ENCODE measurements at places on chromosomes 3 and 15. TPM values are rescaled to one million over a fixed set of nuclear protein-coding genes. Genes with fewer than 3 reads are reported as not detected.
A peak's percentile ranks its signal among the peaks of the same experiment; 100 is the strongest.

ZIC1 gene
- 25.5 TPM for total RNA-seq

ARHGEF26 gene
- 0.65 TPM for total RNA-seq

CDHR4 gene
- not detected for total RNA-seq

KNG1 gene
- not detected for total RNA-seq

STRA6 gene
- not detected for total RNA-seq

THBS1 gene
- total RNA-seq, result 7,697 TPM

OIP5 gene
- total RNA-seq, result 7.3 TPM

FRMD5 gene
- total RNA-seq, result 0.63 TPM

DNA sequence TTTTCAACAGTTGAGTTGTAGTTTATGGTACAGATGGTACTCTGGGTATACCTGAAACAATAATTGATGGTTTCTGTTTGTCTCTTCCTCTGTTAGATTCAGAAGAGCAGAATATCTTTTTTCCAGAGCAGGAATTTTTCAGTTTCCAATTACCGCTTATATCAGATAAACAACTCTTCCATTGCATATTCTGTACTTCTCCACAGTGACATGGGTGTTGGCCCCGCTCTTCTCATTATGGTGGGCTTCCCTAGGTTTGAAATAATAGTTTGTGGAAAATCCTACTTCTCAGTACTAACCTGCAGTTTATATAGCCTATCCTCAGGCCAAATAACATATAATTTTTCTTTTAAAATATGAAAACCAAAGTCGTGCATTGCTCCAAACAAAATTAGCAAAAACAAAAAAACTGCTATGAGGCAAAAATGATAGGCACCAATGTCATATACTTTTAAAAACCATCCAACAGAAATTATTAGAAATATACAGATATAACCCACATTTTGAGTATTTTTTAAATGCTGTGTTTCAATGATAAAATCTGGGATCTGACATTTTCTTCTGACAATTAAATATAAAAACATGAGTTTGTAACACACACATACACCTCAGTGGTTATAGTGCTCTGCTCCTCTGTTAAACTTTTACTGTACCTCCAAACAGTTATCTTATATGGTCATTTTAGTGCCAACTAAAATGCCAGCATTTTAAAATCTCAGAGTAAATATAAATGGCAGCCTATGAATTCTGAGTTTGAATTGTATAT is 56.8 kb downstream of the CMSS1 start:
- H3K27ac ChIP-seq, result peak overlapping the region; percentile 91
- H3K36me3 ChIP-seq, result peaks cover 23% of the 10 kb centered on the region
- H3K4me1 ChIP-seq, result peaks cover 61% of the 10 kb centered on the region

DNA sequence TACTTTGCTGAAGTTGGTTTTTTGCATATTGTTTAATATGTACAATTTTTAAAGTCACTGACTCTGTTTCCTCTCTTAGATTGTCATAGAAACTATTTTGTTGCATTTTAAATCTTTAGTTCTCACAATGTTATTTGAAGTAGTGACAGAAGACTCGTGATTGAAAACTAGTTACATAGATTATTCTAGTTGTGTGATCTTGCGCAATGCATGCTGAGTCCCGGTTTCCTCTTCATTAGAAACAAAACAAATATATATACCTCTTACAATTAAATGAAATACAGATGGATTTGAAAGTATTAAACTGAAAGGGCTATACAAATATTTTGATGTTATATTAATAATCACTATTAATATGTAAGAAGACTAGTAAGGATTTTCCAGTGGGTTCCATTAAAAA is 333.0 kb downstream of the LPP start:
- peaks cover 14% of the 10 kb centered on the region for H3K36me3 ChIP-seq
- H3K4me3 ChIP-seq, result no peak overlapping the region
- DNase-seq, result peak; percentile 11

DNA sequence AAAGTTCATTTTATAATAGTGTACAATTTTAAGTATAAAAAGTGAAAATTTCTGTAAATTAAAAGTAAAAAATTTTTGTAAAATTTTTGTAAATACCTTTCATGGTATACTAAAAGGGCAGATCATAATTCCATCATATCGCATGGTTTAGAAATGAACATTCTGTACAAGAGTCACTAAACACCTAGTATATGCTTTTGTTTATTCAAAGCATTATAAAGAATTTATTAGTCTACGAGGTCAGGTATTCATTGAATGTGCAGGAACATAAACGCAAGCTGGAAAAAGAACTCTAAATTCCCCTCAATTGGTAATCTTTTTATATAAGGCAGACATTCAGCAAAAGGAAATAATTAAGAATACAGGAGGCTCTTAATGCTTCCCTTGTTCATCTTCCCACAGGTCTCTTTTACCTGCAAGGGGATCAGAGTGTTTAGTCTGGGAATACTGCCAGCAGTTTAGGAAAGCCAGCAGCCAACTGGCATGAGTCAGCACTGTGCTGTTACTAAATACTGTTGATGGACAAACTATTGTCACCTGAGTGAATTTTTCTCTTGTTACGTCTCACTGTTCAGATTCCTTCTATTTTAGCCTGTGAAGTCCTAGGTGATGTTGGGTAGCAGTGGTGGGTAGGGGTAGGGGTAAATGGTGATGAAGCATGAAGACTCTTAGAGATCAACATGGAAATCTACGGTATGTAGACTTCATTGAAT is 70.1 kb downstream of the UQCC5 start:
- H3K36me3 ChIP-seq, result peaks cover 50% of the 10 kb centered on the region
- peak; percentile 48 for DNase-seq
- H3K4me3 ChIP-seq, result no peak overlapping the region
- peaks cover 4% of the 10 kb centered on the region for H3K4me1 ChIP-seq

DNA sequence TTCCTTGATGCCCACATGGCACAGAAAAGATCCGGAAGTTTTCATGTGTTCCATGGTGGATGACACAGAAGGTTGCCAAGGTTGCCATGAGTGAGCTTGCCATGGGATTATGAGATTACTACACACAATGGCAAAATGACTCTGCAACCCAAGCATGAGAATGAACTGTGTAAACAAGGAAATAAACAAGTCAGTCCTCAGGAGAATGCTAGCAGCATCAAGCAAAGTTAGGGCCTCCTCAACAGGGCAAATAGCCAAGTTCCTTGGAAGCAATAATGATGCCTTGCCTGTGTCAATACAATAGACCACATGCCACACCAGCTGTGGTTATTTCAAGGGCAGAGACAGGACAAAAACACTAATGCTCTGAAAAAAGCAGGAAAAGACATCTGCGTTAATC is 41.8 kb downstream of the AQR start:
- no peak overlapping the region for H3K27ac ChIP-seq
- no peaks in the 10 kb centered on the region for H3K4me1 ChIP-seq
- H3K4me3 ChIP-seq, result no peak overlapping the region
- no peaks in the 10 kb centered on the region for H3K27me3 ChIP-seq

DNA sequence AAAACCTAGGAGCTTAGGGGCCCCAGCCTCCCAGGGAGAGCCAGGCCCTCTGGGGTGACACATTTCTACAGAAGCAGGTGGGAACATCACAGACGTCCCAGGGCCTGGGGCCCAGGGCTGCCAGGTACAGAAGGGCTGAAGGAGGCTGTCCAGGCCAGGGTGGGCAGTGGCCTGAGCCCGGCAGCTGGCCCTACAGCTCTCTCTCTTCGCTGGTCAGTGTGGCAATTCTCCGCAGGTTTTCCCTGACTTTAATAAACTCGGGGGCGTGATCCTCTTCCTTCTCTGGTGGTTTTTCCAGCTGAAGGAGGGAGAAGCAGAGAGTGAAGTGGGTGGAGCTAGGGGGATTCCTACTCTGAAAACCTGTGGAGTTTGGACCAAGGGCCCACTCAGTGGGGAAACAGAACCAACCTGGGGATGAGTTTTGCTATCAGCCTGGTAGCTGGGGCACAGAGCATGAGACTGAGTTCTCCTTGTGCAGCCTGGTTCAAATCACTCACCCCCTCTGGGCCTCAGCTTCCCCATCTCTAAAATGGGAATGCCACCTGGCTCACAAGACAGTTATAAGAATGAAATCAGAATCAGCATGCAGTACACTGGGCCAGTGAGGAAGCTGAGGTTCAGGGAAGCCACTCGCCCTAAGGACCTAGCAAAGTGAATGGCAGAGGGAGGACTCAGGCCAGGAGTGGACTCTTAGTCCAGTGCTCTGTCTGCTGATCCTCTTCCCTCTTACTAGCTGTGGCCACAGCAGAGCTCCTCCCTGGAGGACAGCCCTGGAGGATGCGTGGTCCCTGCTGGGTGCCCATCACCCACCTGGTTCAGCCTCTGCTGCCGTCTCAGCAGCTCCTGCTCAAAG is 10.6 kb downstream of the FAM107A start:
- no peak for DNase-seq
- H3K4me1 ChIP-seq, result peaks cover 27% of the 10 kb centered on the region
- H3K4me3 ChIP-seq, result no peak overlapping the region
- H3K27me3 ChIP-seq, result no peaks in the 10 kb centered on the region
- no peak overlapping the region for H3K27ac ChIP-seq

- no peaks in the 10 kb centered on the region for H3K27me3 ChIP-seq
- H3K4me1 ChIP-seq, result no peaks in the 10 kb centered on the region
- no peak overlapping the region for H3K4me3 ChIP-seq
- no peaks in the 10 kb centered on the region for H3K36me3 ChIP-seq
These were observed 226.0 kb downstream of the ZMAT3 start for GRCh38 chr3:178845420-178846118.

GRCh38 chr3:180615954-180616353 is 14.0 kb downstream of the TTC14 start:
- no peak overlapping the region for H3K4me3 ChIP-seq
- no peaks in the 10 kb centered on the region for H3K4me1 ChIP-seq
- no peak overlapping the region for H3K27ac ChIP-seq
- no peaks in the 10 kb centered on the region for H3K27me3 ChIP-seq
- no peak for DNase-seq

DNA sequence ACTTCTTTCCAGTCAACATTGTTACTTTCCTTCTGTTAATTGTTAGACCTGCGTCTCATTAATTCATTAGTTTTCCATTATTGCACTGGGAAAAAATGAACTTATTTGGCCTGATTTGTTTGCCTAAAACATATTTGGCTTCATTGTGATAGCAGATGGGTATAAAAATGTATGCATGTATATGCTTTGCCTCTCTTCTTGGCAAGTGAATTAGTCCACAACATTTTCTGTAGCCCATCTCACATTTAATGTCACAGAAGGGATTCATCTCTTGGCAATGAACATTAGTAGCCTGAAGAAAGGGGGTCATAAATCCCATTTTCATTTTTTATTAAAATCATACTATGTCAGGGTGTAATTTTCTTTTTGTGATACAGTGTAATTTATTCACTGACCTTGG is 125.2 kb downstream of the TUSC7 start:
- H3K36me3 ChIP-seq, result no peaks in the 10 kb centered on the region
- H3K4me3 ChIP-seq, result no peak overlapping the region
- H3K27me3 ChIP-seq, result no peaks in the 10 kb centered on the region
- DNase-seq, result no peak
- H3K4me1 ChIP-seq, result 0 out of 2 replicates have a peak, but pooled peaks cover 12% of the 10 kb centered on the region

DNA sequence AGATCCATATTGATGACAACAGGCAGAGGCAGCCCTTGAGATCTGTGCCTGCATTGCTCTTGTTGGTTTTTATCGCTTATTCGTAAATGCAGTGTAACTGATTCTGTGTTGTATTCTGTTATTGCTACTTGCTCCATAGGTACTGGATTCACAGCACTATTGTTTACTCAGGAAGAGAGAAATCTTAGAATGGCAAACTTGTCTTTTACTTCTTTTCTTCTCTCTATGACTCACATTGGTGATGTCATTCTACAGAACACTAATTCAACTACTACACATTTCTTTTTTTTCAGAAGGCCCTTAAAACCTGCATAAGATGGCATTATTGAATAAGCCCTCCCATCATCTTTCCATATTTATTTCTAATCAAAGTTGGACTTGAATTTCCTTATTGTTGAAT is 201.0 kb upstream of the GBE1 start:
- no peak overlapping the region for H3K27ac ChIP-seq
- DNase-seq, result peak; percentile 47
- no peaks in the 10 kb centered on the region for H3K27me3 ChIP-seq
- peaks cover 33% of the 10 kb centered on the region for H3K4me1 ChIP-seq
- H3K4me3 ChIP-seq, result no peak overlapping the region
- no peaks in the 10 kb centered on the region for H3K36me3 ChIP-seq

- H3K36me3 ChIP-seq, result no peaks in the 10 kb centered on the region
- no peak overlapping the region for H3K27ac ChIP-seq
- H3K27me3 ChIP-seq, result no peaks in the 10 kb centered on the region
- peaks cover 4% of the 10 kb centered on the region for H3K4me1 ChIP-seq
- H3K4me3 ChIP-seq, result no peak overlapping the region
These were observed 700.1 kb downstream of the NLGN1 start for GRCh38 chr3:174097686-174098085.

GRCh38 chr3:37955918-37956707 is 34.5 kb upstream of the VILL start:
- H3K4me1 ChIP-seq, result no peaks in the 10 kb centered on the region
- no peaks in the 10 kb centered on the region for H3K36me3 ChIP-seq
- no peak overlapping the region for H3K4me3 ChIP-seq
- H3K27me3 ChIP-seq, result no peaks in the 10 kb centered on the region

- no peak for DNase-seq
- no peaks in the 10 kb centered on the region for H3K36me3 ChIP-seq
- peak overlapping the region; percentile 66 for H3K27ac ChIP-seq
- no peak overlapping the region for H3K4me3 ChIP-seq
These were observed 62.0 kb upstream of the LEKR1 start for GRCh38 chr3:156763931-156764720.

DNA sequence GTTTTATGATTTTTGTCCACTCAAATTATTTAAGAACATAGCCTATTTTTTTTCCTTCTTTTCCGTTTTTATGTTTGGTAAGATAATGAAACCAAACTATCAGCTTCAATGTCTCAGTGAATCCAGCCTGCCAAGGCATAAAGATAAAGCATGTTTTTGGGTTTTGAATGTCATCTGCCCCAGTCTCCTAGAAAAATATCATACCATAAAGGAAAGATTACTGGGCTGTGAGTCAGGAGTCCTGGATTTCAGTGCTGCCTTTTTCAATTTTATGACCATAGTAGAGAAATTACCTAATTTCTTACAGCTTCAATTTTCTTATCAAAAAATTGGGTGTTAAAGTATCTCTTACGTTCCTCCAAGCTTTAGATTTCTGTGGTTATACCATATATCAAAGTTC is 87.5 kb downstream of the GAP43 start:
- no peaks in the 10 kb centered on the region for H3K27me3 ChIP-seq
- H3K27ac ChIP-seq, result peak overlapping the region; percentile 26
- peaks cover 30% of the 10 kb centered on the region for H3K4me1 ChIP-seq
- H3K36me3 ChIP-seq, result no peaks in the 10 kb centered on the region
- peak; percentile 49 for DNase-seq

GRCh38 chr3:174959556-174960065 is 100.5 kb downstream of the NAALADL2 start:
- peak overlapping the region; percentile 51 for H3K27ac ChIP-seq
- peaks cover 53% of the 10 kb centered on the region for H3K4me1 ChIP-seq
- DNase-seq, result no peak
- no peaks in the 10 kb centered on the region for H3K36me3 ChIP-seq

DNA sequence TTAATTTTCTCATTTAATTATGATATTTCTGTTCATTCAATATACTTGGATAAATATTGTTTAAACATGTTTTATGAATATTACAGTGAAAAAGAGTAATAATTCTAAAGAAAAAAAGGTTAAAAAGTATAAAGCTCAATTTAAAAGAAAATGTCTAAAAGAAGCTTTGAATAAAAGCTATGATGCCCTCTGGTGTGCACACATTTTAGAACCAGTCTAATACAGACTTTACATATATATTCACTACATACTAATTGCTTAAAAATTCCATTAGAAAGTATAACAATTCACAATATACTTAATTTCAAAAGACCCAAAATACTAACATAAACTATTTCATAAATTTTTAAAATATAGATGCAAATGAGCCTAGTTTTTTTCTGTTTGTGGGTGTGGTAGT is 909.1 kb upstream of the ROBO1 start:
- no peak overlapping the region for H3K4me3 ChIP-seq
- H3K36me3 ChIP-seq, result no peaks in the 10 kb centered on the region
- H3K27me3 ChIP-seq, result no peaks in the 10 kb centered on the region
- no peak for DNase-seq
- H3K4me1 ChIP-seq, result no peaks in the 10 kb centered on the region

Measured in GM23248 (cell line).